ENCODE measurements at places on chromosomes 6 and 20. TPM values are rescaled to one million over a fixed set of nuclear protein-coding genes. Genes with fewer than 3 reads are reported as not detected.

Gene COL21A1
- 1.0 TPM for total RNA-seq

Gene HLA-DQA1
- total RNA-seq: not detected

Gene SLC26A8
- not detected for total RNA-seq

Gene C6orf132
- 1.5 TPM for total RNA-seq

Gene DNAH8
- total RNA-seq: not detected

All from epithelial cell of alveolus of lung (primary cell).